ENCODE measurements at places on chromosomes 16 and 17. TPM values are rescaled to one million over a fixed set of nuclear protein-coding genes. Genes with fewer than 3 reads are reported as not detected.

- no peak for DNase-seq
Measured at GRCh38 chr16:49461517-49461951, 87.9 kb downstream of the C16orf78 start.

GRCh38 chr17:80957461-80957941 is 34.1 kb upstream of the CHMP6 start:
- DNase-seq = no peak

DNA sequence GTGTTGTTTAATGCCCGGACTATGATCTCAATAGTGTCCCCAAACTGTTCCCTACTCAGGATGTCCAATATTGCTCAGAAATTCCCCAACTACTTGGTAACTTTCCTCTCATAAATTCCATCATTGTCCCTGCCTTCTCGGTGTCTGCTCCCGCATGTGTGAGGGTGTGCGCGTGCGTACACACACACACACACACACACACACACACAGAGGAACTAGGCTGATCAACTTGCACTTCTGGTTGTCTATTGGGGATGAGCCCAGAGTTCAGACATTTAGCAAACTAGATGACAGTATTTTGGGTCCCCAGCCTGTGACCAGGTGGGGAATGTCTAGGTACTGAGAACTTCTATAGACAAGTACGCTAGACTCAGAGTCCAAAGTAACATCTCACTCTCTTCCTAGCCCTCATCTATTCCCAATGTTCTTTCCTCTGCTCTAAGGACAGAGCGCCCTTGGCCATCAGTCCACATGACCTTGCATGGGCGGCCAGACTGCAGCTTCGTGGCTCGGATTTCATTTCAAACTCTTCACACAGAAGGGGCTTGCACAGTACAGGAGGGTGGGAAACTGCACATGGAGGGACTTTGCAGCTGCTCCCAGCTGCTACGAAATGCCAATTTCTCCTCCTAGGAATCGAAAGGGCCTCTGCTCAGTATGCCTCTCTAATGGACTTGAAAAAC is 5.3 kb downstream of the HS3ST3A1 start:
- DNase-seq = no peak

GRCh38 chr17:7114875-7115614 is 423 bp upstream of the ASGR2 start:
- no peak for DNase-seq

GRCh38 chr16:8763899-8764298 is 33.5 kb downstream of the TMEM186 start:
- no peak for DNase-seq

- DNase-seq = no peak
Measured at GRCh38 chr17:12566291-12566690, 99.4 kb upstream of the MYOCD start.

GRCh38 chr17:72465191-72466024 is 344.6 kb downstream of the SOX9 start:
- DNase-seq = peak; percentile 62

DNA sequence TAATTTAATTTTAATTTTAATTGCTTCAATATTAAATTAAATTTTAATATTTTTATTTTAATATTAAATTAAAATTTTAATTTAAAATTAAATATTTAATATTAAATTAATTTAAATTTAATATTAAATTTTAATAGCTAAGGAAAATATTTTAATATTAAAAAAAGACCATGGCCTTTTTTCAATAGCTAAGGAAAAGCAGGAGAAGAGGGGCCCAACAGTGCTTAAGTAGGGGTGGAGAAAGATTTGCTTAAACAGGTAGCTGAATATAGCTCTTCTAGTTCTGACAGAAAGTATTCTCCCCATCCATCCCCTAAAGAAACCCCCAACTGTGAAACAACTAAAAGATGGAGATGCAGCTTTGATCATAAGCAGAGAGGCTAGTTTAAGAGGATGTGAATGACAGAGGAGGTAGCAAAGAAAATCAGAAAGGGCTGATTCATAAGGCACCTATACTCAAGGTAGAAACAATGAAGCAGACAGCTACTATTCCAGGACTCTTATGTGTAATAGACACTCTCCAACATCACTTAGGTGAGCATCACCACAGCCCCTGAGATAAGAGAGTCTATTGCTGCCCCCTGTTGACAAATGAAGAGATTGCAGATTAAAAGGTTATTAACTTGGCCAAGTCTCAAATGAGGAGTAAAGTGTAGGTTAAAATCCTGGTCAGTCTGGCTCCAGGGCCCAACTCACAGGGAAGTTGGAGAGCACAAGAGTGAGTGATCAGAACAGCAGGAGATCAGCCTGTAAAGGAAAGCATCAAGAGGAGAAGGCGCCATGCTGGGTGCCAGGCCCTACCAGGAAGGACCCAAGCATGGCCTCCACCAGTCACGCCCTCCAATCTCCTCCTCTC is 7.8 kb upstream of the RNASEK start:
- DNase-seq = no peak

- no peak for DNase-seq
Measured at GRCh38 chr17:80381416-80381923, 33.5 kb upstream of the ENDOV start.

DNA sequence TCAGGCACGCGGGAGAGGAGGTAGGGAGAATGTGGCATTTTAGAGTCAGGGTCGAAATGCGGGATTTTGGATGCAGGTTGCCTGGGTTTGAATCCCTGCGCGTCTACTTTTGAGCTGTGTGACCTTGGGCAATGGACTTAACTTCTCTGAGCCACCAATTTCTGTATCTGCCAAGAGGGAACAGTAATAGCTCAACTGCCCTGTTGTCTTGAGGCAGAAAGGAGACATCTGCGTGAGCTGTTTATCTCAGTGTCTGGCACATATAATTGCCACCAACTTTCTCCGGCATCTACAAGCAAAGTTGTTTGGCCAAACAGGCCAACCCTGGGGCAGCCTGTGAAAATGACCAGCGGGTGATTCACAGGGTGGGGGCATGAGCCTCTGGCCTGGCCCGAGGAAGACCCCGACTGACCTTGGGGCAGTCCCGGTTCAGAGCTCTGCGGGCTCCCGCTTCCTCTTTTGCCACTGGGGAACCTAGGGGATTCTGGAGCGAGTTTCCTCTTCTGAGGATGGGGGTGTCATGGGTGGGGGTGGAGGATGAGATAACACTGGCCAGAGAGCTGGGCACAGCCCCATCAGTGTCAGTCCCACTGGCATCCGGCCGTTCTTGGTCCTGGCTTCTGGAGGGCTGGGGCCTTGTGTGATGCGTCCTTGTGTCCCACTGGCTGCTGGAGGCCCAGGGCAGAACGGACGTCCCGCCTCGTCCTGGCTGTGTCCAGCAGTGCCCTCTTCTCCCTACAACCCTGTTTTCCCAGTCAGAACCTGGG is 1.3 kb downstream of the SNN start:
- no peak for DNase-seq

- DNase-seq = no peak
Measured at GRCh38 chr16:84955427-84955826, 55.9 kb downstream of the ZDHHC7 start.

DNA sequence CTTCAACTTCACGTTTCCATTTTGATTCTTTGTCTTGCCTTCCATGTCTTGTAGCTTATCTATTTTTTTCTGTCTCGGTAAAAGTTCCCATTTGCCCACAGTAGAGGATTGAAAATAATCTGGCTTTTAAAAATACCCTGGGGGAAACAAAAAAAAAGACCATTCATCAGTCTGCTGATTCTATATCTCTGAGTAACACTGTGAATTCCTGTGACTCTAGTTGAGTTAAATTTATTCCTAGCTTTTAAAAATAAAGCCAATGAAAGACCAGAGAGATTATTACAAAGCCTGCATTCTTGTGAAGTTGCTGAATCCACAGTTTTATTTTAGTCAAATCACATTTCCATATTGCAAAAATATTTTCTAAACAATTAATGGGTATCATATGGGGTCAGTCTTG is 532.3 kb downstream of the CDH13 start:
- no peak for DNase-seq

DNA sequence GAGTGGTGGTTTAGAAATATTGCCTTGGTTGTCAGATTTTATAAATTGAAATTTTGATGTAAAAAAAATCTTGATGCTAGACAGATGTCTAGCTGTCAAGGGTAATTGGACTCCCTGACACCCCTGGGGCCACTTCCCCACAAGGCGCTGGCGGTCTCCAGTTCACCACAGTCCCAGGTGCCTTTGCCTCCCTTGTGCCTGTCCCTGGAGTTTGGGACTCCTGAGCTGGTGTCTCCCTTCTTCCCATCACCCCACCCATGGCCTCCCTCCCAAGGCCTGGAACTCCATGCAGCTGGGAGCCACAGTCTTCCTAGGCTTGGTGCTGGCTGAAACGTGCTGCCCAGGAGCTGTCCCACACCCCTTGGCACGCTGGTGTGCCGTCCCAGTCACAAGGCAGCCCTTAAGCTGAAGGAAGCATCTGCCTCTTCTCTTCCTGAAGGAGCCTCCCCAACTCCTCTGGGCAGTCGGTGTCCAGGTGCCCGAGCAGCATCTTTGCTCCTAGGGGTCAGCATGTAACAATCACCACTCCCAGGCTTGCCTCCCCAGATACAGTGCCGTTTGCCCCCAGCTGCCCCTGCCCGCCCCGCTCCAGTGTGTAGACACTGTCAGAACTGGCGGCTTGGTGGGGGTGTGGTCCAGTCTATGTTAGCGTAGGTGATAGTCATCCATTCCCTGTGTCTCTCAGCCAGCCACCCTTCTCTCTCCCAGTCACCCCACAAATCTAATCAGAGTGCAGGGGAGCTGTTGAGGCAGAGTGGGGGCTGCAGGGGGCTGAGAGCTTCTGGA is 26.2 kb downstream of the POLR3E start:
- no peak for DNase-seq

- peak; percentile 89 for DNase-seq
Measured at GRCh38 chr16:50585331-50585776, 37.2 kb downstream of the NKD1 start.

- DNase-seq = no peak
Measured at GRCh38 chr17:80091376-80091775, 10.0 kb upstream of the GAA start.

- no peak for DNase-seq
Measured at GRCh38 chr17:80781211-80781610, 210.4 kb upstream of the CHMP6 start.

DNA sequence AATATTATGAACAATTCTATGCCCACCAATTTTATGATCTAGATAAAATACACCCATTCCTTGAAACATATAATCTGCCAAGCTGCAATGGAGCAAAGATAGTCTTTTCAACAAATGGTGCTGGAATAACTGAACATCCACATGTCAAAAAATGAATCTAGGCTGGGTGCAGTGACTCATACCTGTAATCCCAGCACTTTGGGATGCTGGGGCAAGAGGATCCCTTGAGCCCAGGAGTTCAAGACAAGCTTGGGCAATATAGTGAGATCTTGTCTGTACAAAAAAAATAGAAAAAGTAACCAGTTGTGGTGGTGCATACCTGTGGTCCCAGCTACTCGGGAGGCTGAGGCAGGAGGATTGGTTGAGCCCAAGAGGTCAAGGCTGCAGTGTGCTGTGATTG is 92.5 kb downstream of the N4BP1 start:
- DNase-seq = no peak

GRCh38 chr16:4681471-4682083 is 11.8 kb upstream of the NUDT16L1 start:
- DNase-seq = no peak

GRCh38 chr17:39702901-39703893 is 3.3 kb downstream of the ERBB2 start:
- DNase-seq = no peak

Gene BAHCC1
- polyA plus RNA-seq = 5.1 TPM

Gene CES3
- not detected for polyA plus RNA-seq

Gene NPIPB13
- 5.5 TPM for polyA plus RNA-seq

Gene B4GALNT2
- 1.4 TPM for polyA plus RNA-seq

Gene TEKT5
- 0.28 TPM for polyA plus RNA-seq

Gene HOXB2
- 22.2 TPM for polyA plus RNA-seq
